ENCODE measurements at places on chromosomes 5 and 9. TPM values are rescaled to one million over a fixed set of nuclear protein-coding genes. Genes with fewer than 3 reads are reported as not detected.

- DNase-seq, result no peak
- H3K4me3 ChIP-seq, result no peak overlapping the region
- no peaks in the 10 kb centered on the region for H3K36me3 ChIP-seq
- H3K4me1 ChIP-seq, result peaks cover 11% of the 10 kb centered on the region
- no peak overlapping the region for H3K27ac ChIP-seq
These were observed 22.4 kb downstream of the MAML1 start for GRCh38 chr5:179755022-179755421.

Gene MUSK
- not detected for total RNA-seq

- no peaks in the 10 kb centered on the region for H3K27me3 ChIP-seq
- H3K36me3 ChIP-seq, result no peaks in the 10 kb centered on the region
- H3K4me3 ChIP-seq, result peak overlapping the region; percentile 85
- peaks cover 64% of the 10 kb centered on the region for H3K4me1 ChIP-seq
- H3K27ac ChIP-seq, result peak overlapping the region; percentile 75
These were observed 603 bp downstream of the DENND1A start for GRCh38 chr9:123929177-123929869.

GRCh38 chr5:100731768-100732167 is 171.3 kb downstream of the ST8SIA4 start:
- H3K4me1 ChIP-seq, result no peaks in the 10 kb centered on the region
- H3K27ac ChIP-seq, result no peak overlapping the region
- DNase-seq, result no peak
- no peak overlapping the region for H3K4me3 ChIP-seq

DNA sequence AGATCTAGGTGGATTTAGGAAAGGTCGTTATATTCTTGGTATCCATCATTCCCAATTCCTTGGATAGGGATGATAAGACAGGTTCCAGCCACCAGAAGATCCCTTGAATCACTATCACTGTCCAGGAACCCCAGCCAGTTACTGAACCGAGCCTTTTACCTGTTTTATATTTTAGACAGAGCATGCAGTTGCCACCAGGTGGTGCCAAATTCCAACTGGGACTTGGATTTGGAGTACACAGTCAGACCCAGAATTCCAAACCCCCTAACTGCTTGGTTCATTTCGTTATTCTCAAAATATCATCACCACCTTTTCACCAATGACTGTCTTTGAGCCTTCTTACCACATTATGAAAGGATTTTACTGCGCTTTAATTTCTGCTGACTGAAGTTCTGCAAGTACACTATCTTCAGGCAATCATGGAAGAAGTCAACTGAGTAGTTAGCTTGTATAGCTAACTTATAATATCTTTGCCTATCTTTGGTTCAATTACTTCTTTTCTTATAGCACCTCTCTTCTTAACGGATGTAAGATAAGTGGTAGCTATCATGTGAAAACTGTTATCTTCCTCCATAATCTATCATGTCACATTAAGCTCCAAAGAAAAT is 191.8 kb downstream of the PRR16 start:
- H3K27ac ChIP-seq, result no peak overlapping the region
- H3K4me1 ChIP-seq, result no peaks in the 10 kb centered on the region
- no peak overlapping the region for H3K4me3 ChIP-seq
- no peak for DNase-seq

Gene GPX3
- total RNA-seq, result 93.2 TPM

Gene PCDHGA12
- not detected for total RNA-seq

- peaks cover 18% of the 10 kb centered on the region for H3K4me1 ChIP-seq
- no peaks in the 10 kb centered on the region for H3K27me3 ChIP-seq
- DNase-seq, result no peak
- H3K36me3 ChIP-seq, result no peaks in the 10 kb centered on the region
- no peak overlapping the region for H3K4me3 ChIP-seq
These were observed 9.8 kb upstream of the TLX3 start for GRCh38 chr5:171299228-171299627.

Gene RXRA
- total RNA-seq, result 146 TPM

- H3K36me3 ChIP-seq, result no peaks in the 10 kb centered on the region
- no peak overlapping the region for H3K27ac ChIP-seq
- no peak for DNase-seq
- H3K4me1 ChIP-seq, result no peaks in the 10 kb centered on the region
- H3K4me3 ChIP-seq, result no peak overlapping the region
These were observed 77.0 kb upstream of the LRRTM2 start for GRCh38 chr5:138951986-138952735.

Gene CDKN2A
- total RNA-seq, result 404 TPM

Gene ZFP37
- 0.90 TPM for total RNA-seq

Gene FBLL1
- not detected for total RNA-seq

- DNase-seq, result no peak
- H3K4me3 ChIP-seq, result no peak overlapping the region
- no peaks in the 10 kb centered on the region for H3K27me3 ChIP-seq
- H3K27ac ChIP-seq, result no peak overlapping the region
- H3K4me1 ChIP-seq, result no peaks in the 10 kb centered on the region
- H3K36me3 ChIP-seq, result no peaks in the 10 kb centered on the region
These were observed 88.1 kb upstream of the TLE1 start for GRCh38 chr9:81777482-81777881.

- no peaks in the 10 kb centered on the region for H3K27me3 ChIP-seq
- H3K4me3 ChIP-seq, result no peak overlapping the region
- H3K4me1 ChIP-seq, result peaks cover 27% of the 10 kb centered on the region
- no peak overlapping the region for H3K27ac ChIP-seq
These were observed 6.1 kb downstream of the AFAP1L1 start for GRCh38 chr5:149277801-149278200.

DNA sequence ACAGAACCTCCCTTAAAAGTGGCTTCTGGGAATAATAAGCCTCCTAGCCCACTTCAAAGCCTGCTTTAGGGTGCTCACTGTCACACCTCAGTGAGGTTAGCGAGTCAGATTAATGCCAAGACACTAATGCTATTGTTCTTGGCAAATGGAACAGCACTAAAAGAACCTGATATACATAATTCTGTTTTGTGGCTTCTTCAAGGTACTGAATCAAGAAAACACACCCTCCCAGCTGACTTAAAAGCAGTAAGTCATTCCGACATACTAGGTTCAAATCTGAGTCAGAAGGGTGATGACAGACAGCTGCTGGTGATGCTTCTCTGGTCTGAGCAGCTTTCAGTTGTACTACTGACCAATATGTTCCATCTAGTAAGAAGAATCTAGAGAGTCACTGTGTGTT is 121.6 kb downstream of the OXCT1 start:
- no peak overlapping the region for H3K4me3 ChIP-seq
- DNase-seq, result no peak
- H3K27ac ChIP-seq, result no peak overlapping the region
- H3K4me1 ChIP-seq, result no peaks in the 10 kb centered on the region
- no peaks in the 10 kb centered on the region for H3K27me3 ChIP-seq

- peak; percentile 67 for DNase-seq
- H3K27me3 ChIP-seq, result no peaks in the 10 kb centered on the region
- peak overlapping the region; percentile 32 for H3K4me3 ChIP-seq
- H3K4me1 ChIP-seq, result peaks cover 33% of the 10 kb centered on the region
These were observed 55.3 kb upstream of the POU4F3 start for GRCh38 chr5:146283344-146283761.

Gene MTAP
- total RNA-seq, result 44.1 TPM

Gene FOXD4
- total RNA-seq, result not detected

Gene DENND1A
- 26.8 TPM for total RNA-seq

- H3K4me3 ChIP-seq, result no peak overlapping the region
- DNase-seq, result peak; percentile 42
- peak overlapping the region; percentile 45 for H3K27ac ChIP-seq
These were observed 185.8 kb downstream of the CDK5RAP2 start for GRCh38 chr9:120394058-120394669.

Gene ANKRD18B
- total RNA-seq, result 4.6 TPM

DNA sequence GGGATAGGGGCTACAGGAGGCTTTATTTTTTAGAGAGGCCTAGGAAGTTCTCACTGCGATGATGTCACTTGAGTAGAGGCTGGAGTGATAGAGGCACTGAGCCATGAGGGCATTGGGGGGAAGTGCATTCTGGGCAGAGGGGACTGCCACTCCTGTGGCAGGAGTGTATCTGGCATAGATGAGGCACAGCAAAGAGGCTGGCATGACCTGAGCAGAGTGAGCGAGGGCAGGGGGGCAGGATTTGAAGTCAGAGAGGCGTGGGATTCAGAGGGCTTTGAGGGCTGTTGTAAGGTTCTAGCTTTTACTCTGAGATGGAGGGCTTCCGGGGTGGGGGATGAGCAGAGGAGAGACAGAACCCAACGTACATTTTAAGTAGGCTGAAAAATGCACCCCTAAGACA is 91.9 kb upstream of the SH3PXD2B start:
- H3K4me3 ChIP-seq, result no peak overlapping the region
- H3K27ac ChIP-seq, result no peak overlapping the region
- H3K27me3 ChIP-seq, result peaks cover 92% of the 10 kb centered on the region
- DNase-seq, result no peak
- no peaks in the 10 kb centered on the region for H3K36me3 ChIP-seq

- H3K4me3 ChIP-seq, result no peak overlapping the region
- H3K36me3 ChIP-seq, result no peaks in the 10 kb centered on the region
- DNase-seq, result no peak
- H3K27me3 ChIP-seq, result peaks cover 64% of the 10 kb centered on the region
- no peaks in the 10 kb centered on the region for H3K4me1 ChIP-seq
- no peak overlapping the region for H3K27ac ChIP-seq
These were observed 50.3 kb downstream of the COL5A1 start for GRCh38 chr9:134691695-134692572.

GRCh38 chr5:172117977-172118701 is 69.9 kb downstream of the STK10 start:
- H3K27ac ChIP-seq, result no peak overlapping the region
- H3K4me3 ChIP-seq, result no peak overlapping the region
- DNase-seq, result no peak
- no peaks in the 10 kb centered on the region for H3K36me3 ChIP-seq
- H3K4me1 ChIP-seq, result no peaks in the 10 kb centered on the region

DNA sequence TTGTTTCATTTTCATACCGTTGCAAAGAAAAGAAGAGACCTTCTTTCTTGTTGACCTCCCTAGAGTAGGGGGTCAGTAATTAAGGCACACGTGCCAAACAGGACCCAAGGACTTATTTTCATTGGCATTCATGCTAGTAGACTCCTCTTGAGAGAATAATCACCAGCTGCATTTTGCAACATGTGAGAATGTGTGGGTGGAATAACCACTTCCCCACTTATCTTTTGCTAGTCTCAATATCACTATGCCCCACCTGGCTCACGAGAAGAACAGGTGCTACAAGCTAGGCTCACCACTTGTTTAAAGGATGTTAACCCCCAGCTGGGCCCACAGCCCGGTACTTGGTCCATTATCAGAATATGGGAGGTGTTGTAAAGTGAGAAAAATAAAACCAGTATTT is 460.7 kb upstream of the MEF2C start:
- no peaks in the 10 kb centered on the region for H3K4me1 ChIP-seq
- no peaks in the 10 kb centered on the region for H3K36me3 ChIP-seq
- no peaks in the 10 kb centered on the region for H3K27me3 ChIP-seq
- no peak overlapping the region for H3K4me3 ChIP-seq

Gene IL17B
- total RNA-seq, result not detected

Gene KCTD16
- 0.33 TPM for total RNA-seq

DNA sequence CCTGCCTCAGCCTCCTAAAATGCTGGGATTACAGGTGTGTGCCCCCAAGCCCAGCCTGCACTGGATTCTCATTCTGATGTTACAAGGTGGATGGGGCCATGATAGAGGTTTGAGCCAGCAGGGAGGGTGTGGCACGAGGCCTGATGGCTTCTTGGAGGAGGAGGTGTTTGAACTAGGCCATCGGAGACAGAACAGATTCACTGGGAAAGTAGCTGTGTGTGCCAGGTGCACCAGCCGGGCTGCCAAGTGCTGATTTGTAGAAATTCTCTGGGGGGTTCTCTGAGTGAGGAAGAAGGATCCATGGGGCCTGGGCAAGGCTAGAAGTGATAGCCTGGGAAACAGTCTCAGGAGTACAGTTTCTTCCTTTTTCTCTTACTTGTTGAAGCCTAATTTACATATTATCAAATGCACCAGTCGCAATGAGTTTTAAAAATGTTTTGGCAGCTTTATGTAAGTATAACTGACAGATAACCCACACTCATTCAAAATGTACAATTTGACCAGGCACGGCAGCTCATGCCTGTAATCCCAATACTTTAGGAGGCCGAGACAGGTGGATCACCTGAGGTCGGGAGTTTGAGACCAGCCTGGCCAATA is 31.1 kb upstream of the STXBP1 start:
- H3K4me1 ChIP-seq, result peaks cover 59% of the 10 kb centered on the region
- H3K4me3 ChIP-seq, result no peak overlapping the region
- peaks cover 7% of the 10 kb centered on the region for H3K36me3 ChIP-seq

DNA sequence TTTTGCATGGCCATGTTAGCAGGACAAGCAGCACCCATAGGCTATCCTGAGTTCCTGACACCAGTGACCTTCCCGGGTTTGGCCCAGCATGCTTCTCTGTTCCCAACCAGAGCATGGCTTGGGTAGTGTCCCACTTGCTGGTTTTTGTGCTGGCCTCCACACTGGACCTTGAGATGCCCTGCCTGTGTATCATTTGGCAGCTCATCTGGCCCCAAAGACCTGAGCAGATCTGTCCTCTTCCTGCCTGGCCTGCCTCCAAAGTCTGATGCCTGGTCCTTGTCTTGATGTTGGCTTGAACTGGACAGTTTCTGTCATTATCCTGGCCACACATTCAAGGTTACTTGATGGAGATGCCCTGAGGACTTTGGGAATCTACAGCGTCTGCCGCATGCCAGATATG is 590.7 kb upstream of the KLF4 start:
- H3K27me3 ChIP-seq, result no peaks in the 10 kb centered on the region
- no peaks in the 10 kb centered on the region for H3K36me3 ChIP-seq
- H3K27ac ChIP-seq, result no peak overlapping the region
- H3K4me3 ChIP-seq, result no peak overlapping the region

GRCh38 chr9:93298498-93299417 is 114.8 kb downstream of the WNK2 start:
- no peaks in the 10 kb centered on the region for H3K36me3 ChIP-seq
- H3K27me3 ChIP-seq, result no peaks in the 10 kb centered on the region

Data from PC-9 (cell line).